ENCODE measurements at places on chromosomes 16 and 17.

DNA sequence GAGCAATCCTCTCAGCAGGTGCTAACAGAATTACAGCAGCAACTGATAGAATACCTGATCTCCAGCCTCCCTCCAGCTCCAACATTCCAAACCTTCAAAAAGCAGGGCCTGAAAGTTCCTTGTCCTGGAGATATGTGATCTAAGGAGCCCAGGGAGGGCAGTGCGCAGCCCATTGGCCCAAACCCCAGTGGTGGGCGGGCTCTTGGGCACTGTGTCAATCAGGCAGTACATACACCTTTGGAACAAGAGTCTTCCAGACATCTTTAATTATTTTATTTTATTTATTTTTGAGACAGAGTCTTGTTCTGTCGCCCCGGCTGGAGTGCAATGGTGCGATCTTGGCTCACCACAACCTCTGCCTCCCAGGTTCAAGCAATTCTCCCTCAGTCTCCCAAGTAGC is 24.2 kb downstream of the SLC12A3 start:
- DNase-seq, result no peak

GRCh38 chr16:89498839-89499238 is 8.5 kb upstream of the ANKRD11 start:
- DNase-seq, result no peak

GRCh38 chr17:42913981-42914617 is 13.5 kb downstream of the G6PC1 start:
- DNase-seq, result no peak

- DNase-seq, result no peak
These were observed 35.8 kb downstream of the CACNG3 start for GRCh38 chr16:24291932-24292331.

GRCh38 chr17:29659155-29659554 is 36.4 kb upstream of the CORO6 start:
- peak; percentile 28 for DNase-seq

Measured in activated CD4-positive, alpha-beta memory T cell treated with anti-CD3 and anti-CD28 coated beads for 36 hours (primary cell).